ENCODE measurements at places on chromosomes 11 and 22.

GRCh38 chr11:126927623-126928022 lies 72.9 kb downstream of the KIRREL3 start:
- DNase-seq: peak; percentile 19

GRCh38 chr11:14073849-14074476 lies 111.4 kb downstream of the SPON1 start:
- DNase-seq: no peak

- DNase-seq: no peak
These were observed 824 bp upstream of the CBX6 start for GRCh38 chr22:38872831-38873248.

- DNase-seq: no peak
These were observed 936.7 kb downstream of the BRD1 start for GRCh38 chr22:48890693-48891554.

DNA sequence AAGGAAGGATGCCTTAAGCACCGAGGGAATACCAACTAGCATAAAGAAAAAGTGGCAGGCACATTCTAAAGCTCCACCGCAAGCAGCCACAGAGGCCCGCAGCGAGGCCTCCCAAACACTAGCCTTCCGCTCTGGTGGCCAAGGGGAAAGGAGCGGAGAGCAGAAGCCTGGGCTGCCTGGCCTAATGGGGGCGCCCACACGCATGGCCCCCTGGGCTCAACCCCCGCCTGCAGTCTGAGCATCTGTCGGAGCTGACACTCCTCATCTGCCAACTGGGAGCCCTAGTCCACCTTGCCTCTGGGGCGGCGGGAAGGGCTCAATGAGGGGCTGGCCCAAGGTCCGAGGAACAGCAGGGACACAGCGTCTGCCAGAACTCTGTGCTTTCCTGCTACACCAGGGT lies 50.1 kb upstream of the WNT11 start:
- DNase-seq: no peak
